ENCODE measurements at places on chromosomes 1 and 21.

DNA sequence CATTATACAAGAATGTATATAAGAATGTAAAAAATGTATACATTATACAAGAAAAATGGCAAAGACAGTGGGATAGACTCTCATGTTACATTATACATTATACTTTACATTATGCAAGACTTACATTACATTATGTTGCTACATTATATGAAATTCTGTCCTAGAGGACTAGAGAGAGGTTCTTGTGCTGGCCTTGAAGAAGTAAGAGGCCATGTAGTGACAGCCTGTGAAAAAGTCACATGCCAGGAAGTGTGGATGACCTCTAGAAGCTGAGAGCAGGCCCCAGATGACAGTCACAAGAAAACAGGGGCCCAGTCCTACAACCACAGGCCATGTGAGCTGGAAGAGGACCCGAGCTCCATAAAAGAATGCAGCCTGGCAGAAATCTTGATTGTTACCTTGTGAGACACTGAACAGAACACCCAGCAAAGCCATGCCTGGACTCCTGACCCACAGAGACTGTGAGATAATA lies 30.5 kb upstream of the AHCYL1 start:
- H3K4me1 ChIP-seq = no peaks in the 10 kb centered on the region
- no peaks in the 10 kb centered on the region for H3K27me3 ChIP-seq
- no peaks in the 10 kb centered on the region for H3K36me3 ChIP-seq
- H3K4me3 ChIP-seq = no peak overlapping the region

- H3K27ac ChIP-seq = no peak overlapping the region
- peaks cover 25% of the 10 kb centered on the region for H3K36me3 ChIP-seq
- H3K4me3 ChIP-seq = no peak overlapping the region
Observed at GRCh38 chr1:20654104-20654690, 7.0 kb downstream of the DDOST start.

DNA sequence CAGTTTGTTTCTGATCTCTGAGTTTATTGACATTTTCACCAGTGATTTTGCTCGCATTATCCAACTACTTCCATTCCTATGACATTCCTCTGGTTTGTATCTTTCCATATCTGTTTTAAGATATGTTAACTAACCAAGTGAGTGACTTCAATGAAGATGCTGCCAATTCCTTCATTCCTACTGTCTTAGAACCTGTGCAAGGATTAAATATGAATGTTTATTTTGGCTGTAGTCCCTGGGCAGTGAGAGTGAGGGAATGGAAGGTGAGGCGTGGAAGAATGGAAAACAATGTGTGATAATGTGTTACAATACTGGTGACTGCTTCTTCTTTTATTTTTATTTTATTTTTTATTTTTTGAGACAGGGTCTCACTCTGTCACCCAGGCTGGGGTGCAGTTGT lies 183.0 kb downstream of the SDCCAG8 start:
- no peaks in the 10 kb centered on the region for H3K4me1 ChIP-seq
- no peaks in the 10 kb centered on the region for H3K27me3 ChIP-seq
- H3K4me3 ChIP-seq = no peak overlapping the region
- H3K27ac ChIP-seq = no peak overlapping the region
- no peak for DNase-seq

DNA sequence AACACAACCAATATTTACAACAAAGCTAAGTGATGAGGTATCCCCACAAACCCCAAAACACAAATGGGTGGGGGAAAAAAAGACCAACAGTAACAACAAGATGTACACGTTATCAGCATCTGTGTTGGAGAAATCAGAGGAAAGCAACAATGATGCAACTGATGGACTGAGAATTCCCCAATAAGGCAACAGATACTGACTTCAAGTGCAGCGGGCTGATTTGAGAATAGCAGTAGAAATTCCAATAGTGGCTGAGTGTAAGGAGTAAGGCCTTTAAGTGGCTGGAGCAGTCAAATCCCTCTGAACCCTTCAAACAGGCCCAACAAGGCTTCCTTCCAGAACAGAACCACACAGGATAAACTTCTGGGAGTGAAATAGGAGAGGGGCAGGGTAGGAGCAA lies 97.6 kb downstream of the TM2D1 start:
- H3K27me3 ChIP-seq = no peaks in the 10 kb centered on the region
- no peaks in the 10 kb centered on the region for H3K4me1 ChIP-seq
- H3K36me3 ChIP-seq = no peaks in the 10 kb centered on the region

DNA sequence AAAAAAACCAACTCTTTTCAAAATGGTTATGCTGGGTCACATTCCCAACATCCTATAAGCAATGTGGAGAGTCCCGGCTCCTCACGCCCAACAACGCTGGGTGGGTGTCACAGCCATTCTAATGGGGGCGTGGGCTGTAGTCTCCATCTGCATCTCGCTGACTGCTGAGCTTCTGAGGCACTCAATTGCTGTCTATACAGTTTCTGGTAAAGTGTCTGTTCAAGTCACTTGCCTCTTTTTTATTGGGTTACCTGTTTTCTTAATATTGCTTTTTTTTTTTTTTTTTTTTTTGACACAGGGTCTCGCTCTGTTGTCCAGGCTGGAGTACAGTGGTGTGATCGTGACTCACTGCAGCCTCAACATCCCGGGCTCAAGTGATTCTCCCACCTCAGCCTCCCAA lies 54.8 kb downstream of the GNB1 start:
- no peak overlapping the region for H3K4me3 ChIP-seq
- H3K4me1 ChIP-seq = no peaks in the 10 kb centered on the region
- no peaks in the 10 kb centered on the region for H3K36me3 ChIP-seq

DNA sequence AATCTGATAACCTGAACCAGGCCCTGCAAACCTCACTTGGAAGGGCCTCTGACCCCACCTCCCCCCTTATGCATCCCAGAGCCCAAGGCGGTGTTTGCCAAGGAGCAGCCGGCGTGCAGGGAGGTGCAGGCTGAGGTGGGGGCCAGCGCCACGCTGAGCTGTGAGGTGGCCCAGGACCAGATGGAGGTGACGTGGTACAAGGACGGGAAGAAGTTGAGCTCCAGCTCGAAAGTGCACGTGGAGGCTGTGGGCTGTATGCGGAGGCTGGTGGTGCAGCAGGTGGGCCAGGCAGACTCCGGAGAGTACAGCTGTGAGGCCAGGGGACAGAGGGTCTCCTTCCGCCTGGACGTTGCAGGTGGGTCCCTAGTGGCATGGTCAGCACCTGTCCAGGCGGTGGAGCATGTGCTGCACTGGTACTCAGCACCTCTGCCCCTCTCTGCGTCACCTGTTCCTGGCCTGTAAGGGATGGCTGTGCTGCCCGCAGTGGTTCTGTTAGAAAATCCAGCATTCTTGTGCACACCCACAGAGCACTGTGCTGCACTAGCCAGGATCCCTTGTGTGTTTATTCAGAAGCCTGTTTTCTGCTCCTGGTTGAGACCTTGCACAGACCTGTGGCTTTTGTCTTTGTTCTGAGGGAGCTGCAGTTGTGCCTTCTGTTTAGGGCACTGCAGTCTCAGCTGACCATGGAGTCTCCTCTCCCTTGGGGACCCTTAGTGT lies 11.6 kb downstream of the OBSCN start:
- DNase-seq = peak; percentile 5
- no peaks in the 10 kb centered on the region for H3K4me1 ChIP-seq
- no peaks in the 10 kb centered on the region for H3K27me3 ChIP-seq
- no peak overlapping the region for H3K27ac ChIP-seq
- no peak overlapping the region for H3K4me3 ChIP-seq

GRCh38 chr1:156114919-156115513 lies 505 bp downstream of the LMNA start:
- peaks cover 13% of the 10 kb centered on the region for H3K4me1 ChIP-seq
- peak overlapping the region; percentile 94 for H3K27ac ChIP-seq
- H3K27me3 ChIP-seq = no peaks in the 10 kb centered on the region
- DNase-seq = no peak
- peak overlapping the region; percentile 88 for H3K4me3 ChIP-seq

GRCh38 chr1:47180603-47181094 lies 9.2 kb downstream of the PDZK1IP1 start:
- no peak overlapping the region for H3K4me3 ChIP-seq
- H3K27ac ChIP-seq = peak overlapping the region; percentile 78
- no peak for DNase-seq
- H3K36me3 ChIP-seq = no peaks in the 10 kb centered on the region

- no peak overlapping the region for H3K4me3 ChIP-seq
- no peaks in the 10 kb centered on the region for H3K4me1 ChIP-seq
- H3K27ac ChIP-seq = no peak overlapping the region
- H3K27me3 ChIP-seq = no peaks in the 10 kb centered on the region
- H3K36me3 ChIP-seq = no peaks in the 10 kb centered on the region
- DNase-seq = no peak
Observed at GRCh38 chr1:115656461-115657077, 14.8 kb downstream of the VANGL1 start.

- H3K27me3 ChIP-seq = no peaks in the 10 kb centered on the region
- H3K27ac ChIP-seq = no peak within 1 kb of the TSS
- no peak within 1 kb of the TSS for H3K4me3 ChIP-seq
- no peaks in the 10 kb centered on the region for H3K4me1 ChIP-seq
- DNase-seq = no peak
- no peaks in the 10 kb centered on the region for H3K36me3 ChIP-seq
Observed at GRCh38 chr1:172658871-172659453, at the start of gene FASLG. TSS of gene FASLG (plus strand) at chr1:172659103. CDS start at chr1:172659202, 99 bp downstream.

DNA sequence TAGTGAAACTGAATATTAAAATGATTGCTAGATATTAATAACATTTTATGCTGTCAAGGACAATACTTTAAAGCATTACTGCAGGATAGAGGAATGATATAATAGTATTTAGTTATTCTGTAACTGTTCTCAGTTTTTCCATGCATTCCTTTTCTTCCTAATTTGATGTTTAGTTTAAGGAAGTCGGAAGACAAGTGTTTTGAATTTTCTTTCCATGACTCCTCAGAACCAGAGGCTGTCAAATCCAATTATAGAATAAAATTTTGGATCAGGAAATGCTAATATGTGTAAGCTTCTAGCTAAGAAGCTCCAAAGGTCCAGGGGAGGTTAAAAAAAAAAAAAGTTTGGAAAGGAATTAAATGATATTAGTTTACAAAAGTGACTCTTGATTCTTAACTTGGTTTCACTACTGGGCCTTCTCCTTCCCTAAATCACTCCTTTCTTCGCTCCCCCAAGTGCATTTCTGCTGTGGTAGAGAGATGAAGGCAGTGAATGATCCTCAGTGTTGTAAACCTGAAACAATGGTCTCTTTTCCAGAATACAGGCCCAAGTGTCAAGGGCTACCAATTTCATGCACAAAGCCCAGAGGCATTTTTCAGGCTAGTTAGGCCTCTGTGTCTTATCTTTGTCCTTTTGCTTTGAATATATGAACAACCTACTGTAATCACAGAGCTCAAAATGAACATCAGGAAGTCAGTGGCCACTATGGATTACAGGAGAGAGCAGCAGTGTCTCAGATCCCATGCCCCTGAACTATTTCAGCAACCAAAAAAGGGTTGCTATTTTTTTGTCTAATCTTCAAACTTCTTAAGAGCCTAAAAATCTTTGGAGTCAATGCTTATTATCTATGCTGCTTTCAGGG lies 6.2 kb downstream of the ADSS2 start:
- no peaks in the 10 kb centered on the region for H3K27me3 ChIP-seq
- H3K27ac ChIP-seq = peak overlapping the region; percentile 15
- DNase-seq = no peak
- peaks cover 16% of the 10 kb centered on the region for H3K4me1 ChIP-seq

GRCh38 chr21:30769724-30770431 lies 14.7 kb upstream of the KRTAP21-1 start:
- H3K27ac ChIP-seq = no peak overlapping the region
- H3K27me3 ChIP-seq = no peaks in the 10 kb centered on the region
- no peak for DNase-seq
- no peaks in the 10 kb centered on the region for H3K4me1 ChIP-seq
- H3K4me3 ChIP-seq = no peak overlapping the region

DNA sequence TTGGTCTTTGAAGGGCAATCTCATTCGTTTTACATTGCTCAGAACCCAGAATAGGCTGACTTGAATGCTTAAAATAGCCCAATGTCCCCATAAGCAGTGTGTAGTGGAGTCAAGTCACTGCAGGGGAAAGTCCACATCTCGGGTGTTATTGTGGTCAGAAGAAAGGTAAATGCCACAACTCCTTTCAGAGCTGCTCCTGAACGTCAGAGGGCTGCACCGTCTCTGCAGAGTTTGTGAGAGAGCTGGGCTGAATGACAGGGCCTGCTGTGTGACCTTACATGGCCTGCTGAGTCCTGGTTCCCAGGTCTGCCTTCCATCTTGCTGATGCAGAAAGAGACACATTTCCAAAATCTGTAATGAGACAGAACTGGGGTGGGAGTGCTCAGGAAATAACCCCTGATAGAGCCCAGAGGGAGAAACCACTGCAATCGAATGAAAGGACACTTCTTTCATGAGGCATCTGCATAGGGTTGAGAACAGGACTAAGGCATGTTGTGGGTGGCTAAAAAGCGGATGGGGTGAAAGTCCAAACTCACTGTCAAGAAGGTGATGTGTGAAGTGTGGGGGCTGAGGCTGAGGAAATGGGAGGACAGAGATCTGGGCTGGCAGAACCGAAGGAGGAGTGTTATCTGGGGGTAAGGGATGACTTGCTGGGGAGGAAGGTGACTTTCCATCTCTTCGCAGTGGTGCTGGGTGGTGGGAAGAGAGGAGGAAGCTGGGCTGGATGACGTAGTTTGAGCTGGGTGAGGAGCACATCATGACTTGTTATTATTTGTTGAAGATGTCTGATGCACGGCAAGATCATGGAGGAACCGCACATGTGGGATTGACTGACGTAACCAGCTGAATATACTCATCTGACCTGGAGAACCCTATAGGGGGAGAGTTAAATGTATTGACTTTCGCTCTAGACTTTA lies 33.7 kb downstream of the XCL2 start:
- H3K27me3 ChIP-seq = no peaks in the 10 kb centered on the region
- H3K4me3 ChIP-seq = no peak overlapping the region
- H3K27ac ChIP-seq = no peak overlapping the region
- H3K36me3 ChIP-seq = no peaks in the 10 kb centered on the region
- DNase-seq = no peak

DNA sequence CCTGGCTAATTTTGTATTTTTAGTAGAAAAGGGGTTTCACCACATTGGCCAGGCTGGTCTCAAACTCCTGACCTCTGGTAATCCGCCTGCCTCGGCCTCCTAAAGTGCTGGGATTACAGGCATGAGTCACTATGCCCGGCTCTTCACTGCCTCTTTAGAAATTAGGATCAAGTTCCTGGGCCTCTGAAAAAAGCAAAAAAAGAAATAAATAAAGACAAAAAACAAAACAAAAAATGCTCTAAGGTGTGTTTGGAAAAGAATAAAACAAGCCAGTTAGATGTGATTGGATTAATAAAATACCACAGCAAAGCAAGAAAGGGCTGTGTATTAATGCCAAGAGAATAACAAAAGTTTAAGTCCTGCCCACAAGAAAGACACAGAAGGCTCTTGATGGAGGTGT lies 4.2 kb upstream of the ABCB10 start:
- no peak for DNase-seq
- no peaks in the 10 kb centered on the region for H3K36me3 ChIP-seq
- no peak overlapping the region for H3K4me3 ChIP-seq
- H3K4me1 ChIP-seq = no peaks in the 10 kb centered on the region

- no peaks in the 10 kb centered on the region for H3K36me3 ChIP-seq
- H3K27ac ChIP-seq = no peak overlapping the region
- DNase-seq = no peak
- H3K27me3 ChIP-seq = no peaks in the 10 kb centered on the region
Observed at GRCh38 chr21:38486706-38487105, 11.6 kb downstream of the ERG start.

Measured in colonic mucosa (tissue), 4 donors.